ENCODE measurements at places on chromosomes 4 and X. TPM values are rescaled to one million over a fixed set of nuclear protein-coding genes. Genes with fewer than 3 reads are reported as not detected.

Gene POLA1
- total RNA-seq, result 6.5 TPM

Gene CENPVL2
- not detected for total RNA-seq

Gene CTAG1B
- total RNA-seq, result not detected

Gene UGT2B15
- total RNA-seq, result not detected

Gene EPHA5
- under 0.01 TPM for total RNA-seq

Gene NCAPG
- 2.1 TPM for total RNA-seq

All from smooth muscle cell of the umbilical artery (primary cell).